ENCODE measurements at places on chromosomes 2 and 18. TPM values are rescaled to one million over a fixed set of nuclear protein-coding genes. Genes with fewer than 3 reads are reported as not detected.

GRCh38 chr2:186319105-186319504 lies 167.0 kb upstream of the ZC3H15 start:
- DNase-seq: no peak

The CXCR4 gene
- total RNA-seq: 4.4 TPM

The CMPK2 gene
- 5.5 TPM for total RNA-seq

The TEKT4 gene
- total RNA-seq: 0.32 TPM
